CD8-positive, alpha-beta memory T cell (primary cell): ENCODE measurements at places on chromosomes 4 and X. TPM values are rescaled to one million over a fixed set of nuclear protein-coding genes. Genes with fewer than 3 reads are reported as not detected.

Gene INTU
- 0.13 TPM for total RNA-seq

DNA sequence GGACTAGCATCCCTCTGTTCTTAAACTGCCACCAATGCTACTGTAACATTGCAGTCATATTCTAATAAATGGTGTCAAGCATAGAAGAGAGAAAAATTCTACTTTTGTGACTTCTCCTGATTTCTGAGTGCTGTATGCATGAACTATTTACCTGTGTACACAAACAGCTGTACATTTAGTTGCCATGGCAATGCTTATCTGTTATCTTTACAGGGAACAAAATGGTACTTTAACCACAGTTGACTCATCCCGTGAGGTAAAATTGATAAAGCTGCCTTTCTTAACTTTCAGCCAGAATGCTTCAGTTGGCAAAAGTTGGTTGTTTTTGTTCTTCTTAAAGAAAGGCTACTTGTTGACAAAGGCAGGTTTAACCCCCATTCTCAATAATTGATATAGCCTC is 587.5 kb upstream of the MAGEB2 start:
- H3K4me1 ChIP-seq: no peaks in the 10 kb centered on the region
- no peak overlapping the region for H3K4me3 ChIP-seq
- H3K27ac ChIP-seq: no peak overlapping the region

GRCh38 chr4:8542776-8543525 is 37.2 kb upstream of the GPR78 start:
- H3K4me1 ChIP-seq: no peaks in the 10 kb centered on the region
- H3K27me3 ChIP-seq: no peaks in the 10 kb centered on the region
- DNase-seq: no peak
- no peak overlapping the region for H3K27ac ChIP-seq

Gene PROM1
- 0.72 TPM for total RNA-seq

DNA sequence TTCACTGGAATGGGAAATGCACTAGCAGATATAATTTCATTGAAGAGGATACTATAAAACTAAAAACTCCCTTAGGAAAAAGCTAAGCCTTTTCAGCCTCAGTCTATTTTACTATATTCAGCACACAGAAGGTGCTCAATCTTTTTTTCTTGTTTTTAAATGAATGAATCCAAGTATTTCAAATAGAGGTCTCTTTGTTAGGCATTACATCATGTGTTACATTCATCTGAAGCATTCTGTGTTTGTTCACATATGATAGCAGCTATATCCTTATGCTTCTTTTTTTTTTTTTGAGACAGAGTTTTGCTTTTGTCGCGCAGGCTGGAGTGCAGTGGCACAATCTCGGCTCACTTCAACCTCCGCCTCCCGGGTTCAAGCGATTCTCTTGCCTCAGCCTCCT is 278.4 kb downstream of the CAMK2D start:
- H3K36me3 ChIP-seq: no peaks in the 10 kb centered on the region
- DNase-seq: no peak
- no peaks in the 10 kb centered on the region for H3K4me1 ChIP-seq
- no peaks in the 10 kb centered on the region for H3K27me3 ChIP-seq

Gene ENPP6
- 0.07 TPM for total RNA-seq

- no peak for DNase-seq
- no peaks in the 10 kb centered on the region for H3K36me3 ChIP-seq
- H3K27ac ChIP-seq: no peak overlapping the region
- no peak overlapping the region for H3K4me3 ChIP-seq
Observed at GRCh38 chr4:98908182-98908581, 20.8 kb downstream of the EIF4E start.

DNA sequence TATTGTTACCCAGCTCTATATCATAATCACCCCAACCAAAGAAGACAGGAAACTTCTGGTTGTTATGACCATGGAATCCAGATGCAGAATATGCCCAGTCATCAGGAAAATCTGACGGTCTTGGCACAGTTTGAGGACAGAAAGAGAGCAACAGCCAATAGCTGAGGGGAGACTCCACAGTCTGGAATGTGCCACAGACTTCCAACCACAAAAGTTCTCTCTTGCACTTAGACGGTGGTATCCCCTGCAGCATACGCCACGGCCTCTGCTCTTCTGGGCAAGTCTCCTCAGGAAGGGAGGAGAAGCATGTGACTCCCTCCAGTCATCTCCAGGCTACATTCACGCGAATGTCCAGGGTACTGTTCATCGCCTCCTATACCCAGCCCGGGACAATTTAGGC is 18.4 kb downstream of the ZNF827 start:
- H3K27me3 ChIP-seq: no peaks in the 10 kb centered on the region
- no peak overlapping the region for H3K4me3 ChIP-seq
- no peak for DNase-seq
- no peaks in the 10 kb centered on the region for H3K36me3 ChIP-seq
- H3K4me1 ChIP-seq: no peaks in the 10 kb centered on the region

GRCh38 chrX:51608766-51609165 is 9.9 kb downstream of the CENPVL3 start:
- H3K4me3 ChIP-seq: no peak overlapping the region
- H3K4me1 ChIP-seq: no peaks in the 10 kb centered on the region
- H3K27ac ChIP-seq: no peak overlapping the region
- no peaks in the 10 kb centered on the region for H3K27me3 ChIP-seq
- no peak for DNase-seq

DNA sequence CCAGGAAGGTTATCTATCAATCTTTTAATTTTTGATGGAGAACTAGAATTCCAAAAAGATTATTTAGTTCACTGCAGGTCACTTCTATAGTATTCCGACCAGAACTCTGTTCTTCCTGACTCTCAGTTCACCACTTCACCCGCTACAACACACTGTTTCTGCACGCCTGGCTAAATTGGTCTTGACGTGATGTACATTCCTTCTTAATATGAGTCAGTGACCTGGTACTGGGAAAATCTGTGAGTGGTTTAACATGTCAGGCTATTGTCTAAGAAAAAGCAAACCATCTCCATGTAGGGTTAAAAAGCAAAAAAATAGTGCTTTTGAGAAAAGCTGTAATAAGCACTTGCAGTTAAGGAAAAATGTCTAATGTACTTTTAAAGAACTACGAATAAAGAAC is 120.4 kb downstream of the NDST3 start:
- no peak overlapping the region for H3K4me3 ChIP-seq
- no peaks in the 10 kb centered on the region for H3K36me3 ChIP-seq
- no peak overlapping the region for H3K27ac ChIP-seq
- H3K27me3 ChIP-seq: no peaks in the 10 kb centered on the region
- no peak for DNase-seq

Gene EIF1AX
- 205 TPM for total RNA-seq

- no peaks in the 10 kb centered on the region for H3K4me1 ChIP-seq
- H3K36me3 ChIP-seq: no peaks in the 10 kb centered on the region
- H3K4me3 ChIP-seq: no peak overlapping the region
- DNase-seq: no peak
- H3K27ac ChIP-seq: no peak overlapping the region
- H3K27me3 ChIP-seq: no peaks in the 10 kb centered on the region
Observed at GRCh38 chr4:12122316-12122715, 693.6 kb upstream of the HS3ST1 start.

DNA sequence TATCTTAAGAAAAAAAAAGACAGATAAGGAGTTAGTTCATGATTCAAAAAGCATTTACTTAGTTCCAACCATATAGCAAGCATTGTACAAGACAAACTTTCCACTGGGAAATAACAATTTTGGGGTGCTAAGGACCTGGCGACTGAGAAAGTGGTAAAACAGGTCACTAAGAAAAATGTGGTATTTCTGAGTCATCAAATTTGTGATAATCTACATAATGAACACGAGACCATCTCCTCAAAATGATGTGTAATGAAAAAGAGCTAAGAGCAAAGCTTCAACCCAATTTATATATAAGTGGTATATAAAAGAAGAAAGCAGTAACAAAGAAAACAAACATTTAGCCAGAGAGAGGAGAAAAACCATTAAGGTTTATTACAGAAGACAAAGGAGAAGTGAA is 72.3 kb downstream of the FBXW7 start:
- no peak for DNase-seq
- peaks cover 28% of the 10 kb centered on the region for H3K4me1 ChIP-seq
- no peaks in the 10 kb centered on the region for H3K36me3 ChIP-seq
- H3K27me3 ChIP-seq: no peaks in the 10 kb centered on the region
